ENCODE measurements at places on chromosomes 5 and 9. TPM values are rescaled to one million over a fixed set of nuclear protein-coding genes. Genes with fewer than 3 reads are reported as not detected.

DNA sequence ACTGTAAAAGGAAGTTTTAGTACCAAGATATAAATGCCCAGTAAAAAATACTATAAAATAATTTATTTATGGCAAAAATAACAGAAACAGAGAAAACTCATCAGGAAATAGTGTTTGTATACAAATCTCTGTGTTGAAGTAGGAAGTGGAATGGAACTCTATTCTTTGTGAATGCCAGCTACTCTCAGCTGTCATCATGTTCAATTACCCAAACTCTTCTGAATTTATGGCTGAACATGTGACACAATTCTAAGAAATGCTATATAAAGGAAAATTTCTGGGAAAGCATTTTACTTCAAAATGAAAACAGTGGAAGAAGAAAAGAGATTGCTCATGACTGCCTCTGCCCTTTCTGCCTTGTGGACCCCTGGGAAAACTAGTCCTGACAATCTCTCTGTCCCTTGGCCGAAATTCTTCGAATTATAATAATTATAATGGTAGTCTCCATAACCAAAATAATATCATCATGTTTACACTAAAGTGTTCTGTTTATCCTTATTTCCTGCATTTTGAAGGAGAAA is 522.3 kb upstream of the ST8SIA4 start:
- DNase-seq: no peak

GRCh38 chr9:567747-568305 is 273.7 kb upstream of the DMRT1 start:
- DNase-seq: no peak

- DNase-seq: no peak
Measured at GRCh38 chr5:32476891-32477290, 32.4 kb upstream of the ZFR start.

GRCh38 chr5:9540791-9541190 is 5.1 kb downstream of the SEMA5A start:
- DNase-seq: no peak

- no peak for DNase-seq
Measured at GRCh38 chr5:173498286-173498685, 118.2 kb downstream of the BOD1 start.

DNA sequence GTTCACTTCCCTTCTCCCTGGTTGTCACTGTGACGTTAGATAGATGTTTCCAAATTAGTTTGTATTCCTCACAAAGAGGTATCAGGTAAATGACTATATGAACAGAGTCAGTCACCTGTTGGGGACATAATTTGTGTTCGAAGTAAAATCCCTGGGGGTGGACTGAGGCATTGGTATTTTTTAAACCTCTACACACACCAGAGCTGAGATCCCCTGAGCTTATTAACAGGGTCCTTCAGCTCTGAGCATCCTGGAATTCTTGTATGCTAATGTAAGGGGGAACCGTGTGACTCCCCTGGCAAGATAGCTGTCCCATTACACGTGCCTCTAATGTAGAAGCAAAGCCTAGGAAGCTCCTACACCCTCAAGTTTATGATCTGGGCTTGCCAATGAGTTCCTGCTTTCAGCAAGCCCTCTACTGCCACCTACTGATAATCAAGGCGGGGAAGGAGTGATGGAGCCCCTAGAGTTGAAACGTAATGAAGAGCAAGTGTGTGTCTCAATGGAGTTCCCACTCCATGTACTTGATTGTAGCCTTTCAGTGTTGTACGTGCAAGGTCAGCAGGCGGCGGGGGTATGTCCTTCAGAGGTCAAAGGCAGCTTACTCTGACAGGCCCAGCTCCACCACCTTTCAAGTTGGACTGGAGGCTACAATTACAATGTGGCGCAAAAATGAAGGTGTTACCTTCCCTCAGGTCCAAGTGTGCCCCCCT is 14.4 kb downstream of the PRKACG start:
- peak; percentile 27 for DNase-seq

GRCh38 chr5:63768221-63768620 is 194.0 kb downstream of the HTR1A start:
- no peak for DNase-seq

GRCh38 chr5:31362529-31362900 is 169.0 kb downstream of the CDH6 start:
- no peak for DNase-seq

GRCh38 chr5:143922718-143923117 is 110.8 kb downstream of the HMHB1 start:
- no peak for DNase-seq

DNA sequence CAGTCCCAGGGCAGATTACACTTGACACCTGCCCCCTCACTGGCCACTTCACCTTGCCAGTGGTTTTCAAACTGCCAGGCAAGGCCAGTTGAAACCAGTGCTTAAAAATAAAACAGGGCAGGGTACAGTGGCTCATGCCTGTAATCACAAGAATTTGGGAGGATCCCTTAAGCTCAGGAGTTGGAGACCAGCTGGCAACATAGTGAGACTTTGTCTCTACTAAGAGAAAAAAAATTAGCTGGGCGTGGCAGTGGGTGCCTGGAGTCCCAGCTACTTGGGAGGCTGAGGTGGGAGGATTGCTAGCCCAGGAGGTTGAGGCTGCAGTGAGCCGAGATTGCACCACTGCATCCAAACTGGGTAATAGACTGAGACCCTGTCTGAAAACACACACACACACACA is 58.1 kb downstream of the ROPN1L start:
- DNase-seq: no peak

- no peak for DNase-seq
Measured at GRCh38 chr9:13616491-13617035, 337.1 kb upstream of the MPDZ start.

- DNase-seq: no peak
Measured at GRCh38 chr5:106906199-106906598, 764.5 kb downstream of the EFNA5 start.

GRCh38 chr9:8917956-8918739 is 1118.6 kb upstream of the DMAC1 start:
- no peak for DNase-seq

DNA sequence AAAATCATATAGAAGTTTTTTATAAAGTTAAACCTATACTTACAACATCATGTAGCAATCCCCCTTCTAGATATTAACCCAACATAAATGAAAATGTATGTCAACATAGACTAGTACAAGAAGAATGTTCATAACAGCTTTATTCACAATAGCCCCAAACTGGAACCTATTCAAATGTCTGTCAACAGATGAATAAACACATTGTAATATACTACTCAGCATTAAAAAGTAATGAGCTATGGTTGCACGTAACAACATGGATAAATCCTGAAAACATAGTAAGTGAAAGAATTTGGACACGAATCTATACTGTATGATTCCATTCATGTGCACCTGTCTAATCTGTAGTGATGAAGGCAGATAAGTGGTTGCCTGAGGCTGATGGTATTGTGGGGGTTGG is 73.9 kb downstream of the CSNK1G3 start:
- DNase-seq: no peak

DNA sequence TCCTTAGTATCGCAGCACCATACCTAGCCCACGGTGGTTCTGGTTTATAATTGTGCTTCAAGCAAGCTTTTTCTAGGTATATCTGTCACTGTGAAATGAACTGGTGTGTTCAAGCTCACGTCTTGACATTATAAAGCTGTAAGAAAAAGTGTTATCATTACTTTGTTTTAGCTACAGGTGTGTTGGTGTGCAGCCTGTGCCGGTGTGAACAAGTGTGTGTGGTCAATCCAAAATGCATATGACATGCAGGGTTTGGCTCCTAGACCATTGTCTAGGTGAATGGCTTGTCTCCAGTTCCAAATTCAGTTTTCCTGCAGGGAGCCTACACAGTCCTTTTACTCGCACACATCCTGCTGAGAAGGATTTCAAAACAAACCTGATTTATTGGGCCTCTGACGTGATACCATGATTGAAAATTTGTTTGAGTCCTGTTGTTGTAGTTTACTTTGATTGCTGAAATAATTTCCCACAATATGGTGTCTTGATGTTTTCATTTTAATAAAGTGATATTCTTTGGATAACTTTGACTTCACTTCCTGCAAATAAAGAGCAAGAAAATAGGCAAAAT is 3.7 kb downstream of the LSM11 start:
- no peak for DNase-seq

- no peak for DNase-seq
Measured at GRCh38 chr5:168611165-168611564, 32.0 kb upstream of the PANK3 start.

- DNase-seq: no peak
Measured at GRCh38 chr5:134906811-134907210, 1.9 kb downstream of the PCBD2 start.

DNA sequence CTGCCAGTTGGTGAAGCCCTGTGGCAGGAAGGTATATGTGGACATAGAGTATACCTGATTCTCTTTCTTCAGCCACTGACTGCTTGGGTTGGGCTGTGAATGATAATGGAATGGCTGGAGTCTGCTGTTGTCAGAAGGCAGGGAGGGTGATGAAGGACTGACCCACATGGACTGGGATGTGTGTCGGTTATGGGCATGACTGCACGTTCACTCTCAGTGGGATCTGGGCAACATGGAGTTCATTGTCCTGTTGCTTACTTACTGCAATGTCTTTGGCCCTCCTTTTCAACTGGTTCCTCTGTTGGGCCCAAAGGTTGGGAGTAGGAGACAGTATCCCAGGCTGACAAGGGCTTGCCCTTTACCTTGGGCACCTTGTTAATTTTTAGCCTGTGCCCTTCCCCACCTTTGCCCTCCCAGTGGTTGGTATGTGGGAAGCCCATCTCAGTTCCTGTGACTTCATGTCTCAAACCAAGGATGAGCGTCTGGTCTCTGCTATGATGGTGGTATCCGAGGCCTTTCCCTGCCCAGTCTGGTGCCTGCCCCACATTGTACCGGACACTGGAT is 34.6 kb downstream of the FAXDC2 start:
- no peak for DNase-seq

- no peak for DNase-seq
Measured at GRCh38 chr5:91214571-91214970, 168.5 kb downstream of the ARRDC3 start.

GRCh38 chr5:157914151-157914788 is 55.3 kb upstream of the CLINT1 start:
- DNase-seq: no peak

DNA sequence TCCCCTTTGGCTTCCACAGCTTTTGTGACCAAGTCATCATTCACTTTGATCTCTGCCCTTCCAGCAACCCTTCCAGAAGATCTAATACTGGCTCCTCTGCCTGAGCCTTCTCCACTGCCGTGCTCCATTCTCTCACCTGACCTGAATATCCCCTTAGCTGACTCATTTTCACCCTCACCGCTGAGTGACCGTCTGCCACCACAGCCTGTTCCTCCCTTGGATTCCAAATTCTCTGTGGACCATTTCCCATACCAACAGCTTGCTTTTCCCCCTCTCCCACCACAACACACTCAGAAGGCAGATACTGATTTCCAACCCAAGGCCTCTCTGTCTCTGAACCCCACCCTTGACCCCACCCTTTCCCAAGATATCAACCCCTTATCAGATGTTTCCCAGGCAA is 20.5 kb upstream of the SPATA31D1 start:
- no peak for DNase-seq

GRCh38 chr5:112586596-112587062 is 151.1 kb upstream of the APC start:
- DNase-seq: no peak

DNA sequence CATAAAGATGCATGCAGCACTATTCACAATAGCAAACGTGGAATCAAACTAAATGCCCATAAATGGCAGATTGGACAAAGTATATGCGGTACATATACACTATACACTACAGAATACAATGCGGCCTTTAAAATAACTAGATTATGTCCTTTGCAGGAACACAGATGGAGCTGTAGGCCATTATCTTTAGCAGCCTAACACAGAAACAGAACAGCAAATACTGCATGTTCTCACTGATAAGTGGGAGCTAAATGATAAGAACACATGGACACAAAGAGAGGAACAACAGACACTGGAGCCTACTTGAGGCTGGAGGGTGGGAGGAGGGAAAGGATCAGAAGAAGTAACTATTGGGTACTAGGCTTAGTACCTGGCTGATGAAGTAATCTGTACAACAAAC is 758.2 kb downstream of the TLE1 start:
- no peak for DNase-seq

DNA sequence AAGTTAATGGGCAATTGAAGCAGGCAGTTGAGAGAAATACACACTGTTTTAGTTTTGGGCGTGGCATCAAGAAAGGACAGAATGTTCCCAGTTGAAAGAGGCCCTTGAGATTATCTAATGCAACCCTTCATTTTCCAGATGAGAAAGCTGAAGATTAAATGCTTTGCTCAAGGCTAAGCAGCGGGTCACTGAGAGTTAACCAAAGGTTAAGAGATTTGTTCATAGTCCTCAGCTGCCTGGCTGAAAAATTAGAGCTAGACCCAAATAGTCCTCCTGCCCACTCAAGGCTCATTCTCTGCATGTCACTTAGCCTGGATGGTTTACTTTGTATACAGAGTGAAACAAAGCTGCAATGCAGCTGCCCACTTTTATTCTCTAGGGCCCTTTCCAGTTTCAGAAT is 46.7 kb upstream of the MAMDC2 start:
- DNase-seq: no peak

- no peak for DNase-seq
Measured at GRCh38 chr5:638501-639252, 26.5 kb downstream of the CEP72 start.

DNA sequence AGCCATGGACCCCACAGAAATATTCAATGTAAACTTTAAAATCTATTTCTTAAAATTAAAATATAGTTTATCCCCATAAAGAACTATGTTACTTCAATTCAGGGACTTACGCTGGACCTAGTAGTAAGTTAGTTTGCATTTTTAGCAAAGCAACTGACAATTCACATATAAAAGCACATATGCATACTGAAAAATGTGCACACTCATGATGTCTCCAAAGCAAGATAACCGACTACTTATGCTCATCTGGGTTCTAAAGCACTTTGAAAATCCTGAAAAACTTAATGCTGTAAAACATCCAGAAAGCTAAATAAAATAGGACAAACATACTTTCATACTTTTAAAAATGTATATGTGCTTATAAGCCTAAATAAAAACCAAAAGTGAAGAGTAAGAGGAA is 264.4 kb upstream of the GAS1 start:
- no peak for DNase-seq

DNA sequence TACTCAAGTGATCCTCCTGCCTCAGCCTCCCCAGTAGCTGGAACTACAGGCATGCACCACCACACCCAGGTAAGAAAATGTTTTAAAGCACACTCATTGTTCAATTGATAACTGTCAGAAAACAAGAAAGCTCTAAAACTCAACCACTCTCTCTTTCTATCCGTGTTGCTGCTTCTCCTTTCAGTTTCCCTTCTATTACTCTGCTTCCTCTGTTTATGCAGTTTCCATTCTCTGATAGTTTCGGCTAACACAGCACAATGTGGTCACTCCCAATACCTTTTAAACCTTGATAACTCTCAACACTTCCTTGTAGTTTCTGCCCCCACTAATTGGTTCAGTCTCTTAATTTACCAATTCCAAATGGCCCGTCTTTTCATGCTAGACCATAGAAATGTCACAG is 59.2 kb upstream of the NR4A3 start:
- no peak for DNase-seq

SELENOP gene
- total RNA-seq: 36.2 TPM

FAT2 gene
- 0.10 TPM for total RNA-seq

KIF24 gene
- total RNA-seq: 1.8 TPM

SPACA9 gene
- total RNA-seq: 3.2 TPM

PCDH12 gene
- total RNA-seq: 67.3 TPM

MAMDC2 gene
- 16.0 TPM for total RNA-seq

TMEM252 gene
- total RNA-seq: not detected

TSSK1B gene
- total RNA-seq: not detected

FOXD4L3 gene
- not detected for total RNA-seq
